ENCODE measurements at places on chromosomes 16 and 17.

DNA sequence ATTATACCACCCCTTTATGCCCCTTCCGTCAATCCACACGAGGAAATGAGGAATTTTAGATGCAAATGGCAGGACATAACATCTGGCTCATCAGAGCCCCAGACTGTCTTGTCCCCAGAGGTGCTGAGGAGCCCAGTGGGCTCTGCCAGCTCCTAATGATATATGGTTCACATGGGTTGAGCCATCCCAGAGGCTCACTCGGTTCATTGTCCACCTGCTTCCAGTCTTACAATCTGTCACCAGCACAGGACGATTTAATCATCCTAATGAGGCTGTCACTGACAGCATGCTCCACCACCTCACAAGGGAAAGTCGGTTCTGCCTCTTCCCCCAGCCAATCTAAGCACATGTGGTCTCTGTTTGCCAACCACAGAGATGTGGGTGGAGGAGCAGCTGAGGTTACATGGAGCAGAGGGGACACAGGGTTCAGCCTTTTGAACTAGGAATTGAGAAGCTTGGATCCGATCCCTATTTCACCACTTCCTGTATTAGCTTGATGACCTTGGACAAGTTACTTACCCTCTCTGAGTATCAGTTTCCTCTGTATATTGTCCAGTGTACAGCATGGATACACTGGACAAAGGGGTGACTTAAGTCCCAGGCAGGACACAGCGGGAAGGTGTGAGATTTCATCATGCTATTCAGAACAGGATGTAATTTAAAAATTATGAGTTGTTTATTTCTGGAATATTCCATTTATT, 27.0 kb upstream of the DHX8 start:
- peak; percentile 54 for DNase-seq

DNA sequence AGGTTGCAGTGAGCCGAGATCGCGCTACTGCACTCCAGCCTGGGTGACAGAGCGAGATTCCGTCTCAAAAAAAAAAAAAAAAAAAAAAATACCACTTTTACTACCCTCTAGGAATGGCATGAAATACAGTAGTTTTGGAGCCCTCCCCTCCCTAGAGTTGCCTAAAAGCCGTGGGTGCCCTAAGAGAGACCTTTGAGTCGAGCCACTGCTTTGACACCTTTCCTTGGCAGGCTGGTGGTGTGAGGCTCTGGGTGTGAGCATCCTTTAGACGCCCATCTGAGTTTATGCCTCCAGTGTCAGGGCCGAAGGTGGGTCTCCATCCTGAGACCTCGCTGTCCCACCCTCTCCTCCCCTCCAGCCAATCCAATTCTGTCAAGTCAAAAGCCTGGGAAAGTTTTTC, 46.2 kb downstream of the RAP1GAP2 start:
- DNase-seq, result no peak

GRCh38 chr16:85753559-85753958, 2.7 kb upstream of the C16orf74 start:
- no peak for DNase-seq

- no peak for DNase-seq
Measured at GRCh38 chr17:42251115-42251514, 25.1 kb downstream of the STAT5B start.

- DNase-seq, result no peak
Measured at GRCh38 chr16:15604460-15605440, 38.2 kb downstream of the MARF1 start.

DNA sequence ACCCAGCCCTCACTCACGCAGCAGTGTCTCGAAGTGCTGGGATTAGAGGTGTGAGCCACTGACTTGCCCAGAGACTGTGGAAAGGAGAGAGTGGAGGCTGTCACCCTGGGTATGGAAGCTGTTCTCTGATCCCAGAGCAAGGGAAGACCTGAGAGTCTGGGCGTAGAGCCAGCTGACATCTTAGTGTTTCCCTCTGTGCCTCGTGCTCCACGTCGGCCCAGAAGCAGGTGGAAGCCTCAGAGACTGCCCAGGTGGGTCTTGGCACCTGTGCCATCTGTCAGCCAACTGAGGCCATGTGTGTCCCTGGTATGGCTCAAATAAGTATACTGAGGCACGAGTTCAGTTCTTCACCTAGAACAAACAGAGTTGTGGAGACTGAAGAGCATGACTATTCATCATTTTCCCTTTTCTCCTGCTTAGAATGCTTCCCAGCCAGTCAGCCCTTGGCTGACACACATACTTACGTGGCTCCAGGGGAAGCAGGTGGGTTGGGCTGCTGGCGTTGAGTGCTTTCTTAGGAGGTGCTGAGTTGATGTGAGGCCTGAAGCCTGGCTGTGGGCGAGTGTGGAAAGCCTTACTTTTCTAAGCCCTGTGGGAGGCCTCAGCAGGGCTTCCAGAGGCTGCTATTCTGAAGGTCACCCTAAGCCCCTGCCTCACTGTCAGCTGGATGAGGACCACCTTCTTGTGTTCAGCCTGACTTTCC, 8.1 kb downstream of the CTRL start:
- no peak for DNase-seq

DNA sequence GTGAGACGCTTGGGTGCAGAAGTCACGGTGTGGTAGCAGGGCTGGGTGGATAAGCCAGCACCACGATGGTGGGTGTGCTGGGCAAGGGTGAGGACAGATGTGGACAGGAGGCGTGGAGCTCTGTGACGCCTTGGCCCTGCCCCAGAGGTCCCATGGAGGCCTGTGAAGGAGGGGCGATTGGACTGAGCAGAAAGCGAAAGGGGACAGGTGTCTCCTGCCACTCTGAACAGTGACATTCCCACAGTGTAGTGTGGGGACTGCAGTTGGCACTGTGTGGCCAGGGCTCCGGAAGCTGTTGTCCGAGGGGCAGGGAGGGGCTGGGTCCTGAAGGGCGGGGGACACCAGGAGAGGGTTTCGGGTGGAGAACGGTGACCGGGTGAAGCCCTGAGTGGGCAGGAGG, 7.3 kb downstream of the TBC1D24 start:
- DNase-seq, result no peak

DNA sequence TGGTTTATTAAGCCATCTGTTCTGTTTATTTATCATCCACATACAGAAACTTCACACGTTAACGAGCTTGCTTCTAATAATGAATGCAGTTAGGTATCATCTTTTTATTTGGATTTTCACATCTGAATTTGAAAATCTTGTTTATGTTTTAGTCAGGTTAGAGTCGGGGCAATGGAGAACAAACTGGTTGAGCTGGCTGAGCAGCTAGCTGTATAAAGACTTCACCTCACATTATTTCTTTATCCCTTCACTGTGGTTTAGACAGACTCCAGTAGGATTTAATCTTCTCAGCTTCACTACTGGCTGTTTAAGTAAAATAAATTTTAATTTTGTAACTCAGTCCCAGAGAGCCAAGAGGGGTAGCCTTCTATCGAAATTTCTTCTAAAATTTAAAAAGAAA, 415.9 kb downstream of the RBFOX1 start:
- no peak for DNase-seq

GRCh38 chr17:56815711-56816110, 18.0 kb downstream of the C17orf67 start:
- DNase-seq, result no peak

DNA sequence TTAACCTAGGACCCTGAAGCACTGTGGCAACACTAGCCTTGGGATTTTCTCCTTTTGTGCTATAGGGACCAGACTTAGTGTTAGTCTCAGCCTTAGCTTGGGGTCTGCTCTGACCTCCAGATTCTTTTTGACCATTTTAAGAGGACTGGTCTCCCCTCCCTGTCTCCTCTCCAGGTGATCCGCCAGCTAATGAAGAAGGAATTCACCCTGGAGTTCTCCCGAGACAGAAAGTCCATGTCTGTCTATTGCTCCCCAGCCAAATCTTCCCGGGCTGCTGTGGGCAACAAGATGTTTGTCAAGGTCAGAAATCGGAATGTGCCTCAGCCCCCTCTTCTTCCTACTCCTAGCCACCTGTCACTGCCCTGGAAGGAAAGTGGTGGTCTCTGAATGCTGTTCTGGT, 19.5 kb downstream of the ATP2A1 start:
- DNase-seq, result no peak

DNA sequence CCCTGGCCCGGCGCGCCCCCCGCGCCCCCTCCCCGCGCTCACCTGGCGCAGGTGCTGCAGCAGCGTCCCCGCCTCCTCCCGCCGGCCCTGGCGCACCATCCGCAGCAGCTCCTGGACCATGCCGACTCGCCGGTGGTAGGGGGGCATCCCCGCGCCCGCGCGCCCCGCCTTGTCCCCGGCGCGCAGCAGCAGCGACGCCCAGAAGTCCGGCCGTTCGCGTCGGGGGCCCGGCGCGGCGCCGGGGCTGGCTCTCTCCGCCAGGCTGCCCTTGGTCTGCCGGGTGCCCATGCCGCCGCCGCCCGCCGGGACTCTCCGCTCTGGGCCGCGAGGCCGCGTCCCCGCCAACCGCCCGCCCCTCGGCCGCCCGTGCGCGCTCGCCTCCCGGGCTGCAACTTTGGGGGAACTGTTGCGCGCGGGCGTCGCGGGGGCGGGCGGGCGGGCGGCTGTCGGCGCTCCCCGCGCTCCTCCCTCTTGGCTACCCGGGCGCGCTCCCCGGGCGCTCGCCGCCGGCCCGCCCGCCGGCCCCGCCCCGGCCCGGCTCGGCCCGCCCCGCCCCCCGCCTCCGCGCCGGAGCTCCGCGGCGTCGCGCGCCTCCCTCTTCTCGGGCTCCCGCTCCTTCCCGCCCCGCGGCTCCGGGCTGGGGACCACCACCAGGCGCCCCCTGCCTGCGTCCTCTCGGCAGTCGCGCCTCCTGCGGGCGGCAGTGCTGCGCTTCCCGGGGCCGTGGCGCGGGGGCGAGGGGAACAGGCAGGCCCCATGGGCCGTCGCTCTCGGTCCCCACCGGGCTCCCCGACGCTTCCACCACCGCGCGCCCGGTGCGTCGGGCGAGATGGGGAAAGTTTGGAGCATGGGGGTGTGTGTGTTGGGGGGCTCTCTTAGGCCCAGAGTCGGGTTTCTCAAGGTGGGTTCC, at the start of gene LRRC75A:
LRRC75A (minus strand) TSS at position 491 of the 910 bp plus-strand sequence; CDS start at position 288, 203 bp downstream.
- no peak for DNase-seq
